ENCODE measurements at places on chromosomes 5 and 9.

GRCh38 chr9:35914301-35914807, 5.1 kb downstream of the SPAAR start:
- DNase-seq: peak; percentile 93
- H3K4me3 ChIP-seq: no peak overlapping the region
- no peaks in the 10 kb centered on the region for H3K27me3 ChIP-seq

DNA sequence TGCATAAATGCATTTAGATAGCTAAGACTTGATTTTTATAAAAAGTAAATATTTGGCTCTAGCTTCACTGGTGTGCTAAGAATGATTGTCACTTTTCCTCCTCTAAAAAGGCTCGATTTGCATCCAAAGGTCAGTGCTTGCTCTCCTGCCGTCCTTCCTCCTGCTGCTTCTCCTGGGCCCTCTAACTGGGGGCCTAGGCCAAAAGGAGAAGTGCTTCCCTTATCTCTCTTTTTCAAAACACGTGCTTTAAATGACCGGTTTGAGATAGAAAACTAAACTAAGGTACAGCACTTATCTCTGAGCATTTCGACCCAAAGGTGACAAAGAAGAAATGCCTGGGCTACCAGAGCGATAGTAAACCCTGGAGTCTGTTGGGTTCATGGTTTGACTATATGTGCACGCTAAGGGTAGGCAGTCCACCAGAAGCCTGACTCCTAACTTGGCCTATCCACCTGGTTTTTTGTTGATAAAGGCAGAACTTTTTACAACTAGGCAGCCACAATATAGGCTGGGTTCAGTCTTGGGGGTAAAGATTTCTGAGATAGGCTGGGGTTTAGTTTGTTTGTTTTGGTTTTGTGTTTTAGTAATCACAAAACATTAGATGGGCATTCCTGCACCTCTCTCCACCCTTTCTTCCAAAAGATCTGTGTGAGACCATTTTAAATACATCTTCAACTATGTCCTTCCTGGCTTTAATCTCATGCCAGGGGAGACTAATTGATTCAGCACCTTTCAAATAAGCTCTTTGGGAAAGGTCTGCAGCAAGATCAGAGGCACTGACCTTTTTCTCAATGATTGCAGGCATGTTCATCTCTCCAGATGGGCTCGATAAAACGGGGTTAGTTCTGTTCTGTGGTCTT, 3.8 kb downstream of the NR2F1-AS1 start:
- H3K4me1 ChIP-seq: peaks cover 10% of the 10 kb centered on the region
- H3K4me3 ChIP-seq: no peak overlapping the region
- DNase-seq: no peak
- H3K27ac ChIP-seq: no peak overlapping the region

DNA sequence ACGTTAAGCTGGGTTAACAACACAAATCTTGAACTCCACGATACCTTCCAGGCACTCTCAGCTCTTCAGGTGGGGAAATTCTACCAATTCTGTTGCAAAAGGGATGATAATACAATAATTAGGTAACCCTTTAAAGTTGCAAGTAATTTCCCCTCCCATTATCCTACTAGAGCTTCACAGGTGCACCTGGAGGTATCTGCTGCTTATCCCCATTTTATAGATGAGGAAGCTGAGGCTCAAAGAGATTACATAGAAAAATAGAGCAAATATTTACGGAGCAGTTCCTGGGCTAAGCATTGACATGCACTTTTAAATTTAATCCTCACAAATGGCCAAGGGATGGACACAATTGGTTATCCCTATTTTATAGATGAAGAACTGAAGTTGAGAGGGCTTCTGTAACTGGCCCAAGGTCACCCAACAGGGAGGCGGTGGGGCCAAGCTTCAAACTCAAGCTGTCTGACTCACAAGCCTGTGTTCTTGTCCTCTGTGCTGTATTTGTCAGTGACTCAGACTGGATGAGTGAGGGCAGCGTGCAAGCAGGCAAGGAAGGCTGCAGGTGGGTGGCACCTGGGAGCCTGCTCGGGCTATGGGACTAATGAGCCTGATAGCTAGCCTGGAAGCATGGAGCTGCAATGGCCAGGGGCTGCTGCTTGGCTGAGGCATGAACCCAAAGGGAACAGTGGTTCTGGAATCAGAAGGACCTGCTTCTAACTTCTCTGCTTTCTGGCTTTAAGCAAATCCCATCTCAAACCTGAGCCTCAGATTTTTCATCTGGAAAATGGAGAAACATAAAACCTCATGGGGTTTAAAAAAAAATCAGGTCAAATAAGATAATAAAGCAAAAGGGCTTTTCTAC, 105.5 kb downstream of the PDE6A start:
- no peak for DNase-seq
- H3K4me1 ChIP-seq: no peaks in the 10 kb centered on the region
- H3K27me3 ChIP-seq: no peaks in the 10 kb centered on the region
- H3K36me3 ChIP-seq: no peaks in the 10 kb centered on the region

DNA sequence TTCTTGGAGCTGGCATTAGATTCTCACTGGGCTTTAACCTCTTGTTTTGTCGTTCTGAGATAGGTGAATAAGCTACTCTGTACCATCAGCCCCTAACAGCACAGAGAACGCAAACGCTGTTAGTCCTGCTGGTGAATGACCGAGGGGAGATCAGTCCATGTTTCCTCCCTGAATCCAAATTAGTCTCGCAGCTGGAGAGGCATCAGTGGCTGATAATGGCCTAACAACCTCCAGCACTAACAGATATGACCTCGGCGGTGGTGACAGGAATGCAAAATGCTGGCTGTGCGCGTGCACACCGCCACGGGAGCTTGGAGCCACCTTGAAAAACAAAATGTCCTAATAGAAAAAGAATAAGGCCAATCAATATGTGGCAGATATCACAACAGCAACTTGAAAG, 77.6 kb upstream of the IRX1 start:
- H3K36me3 ChIP-seq: no peaks in the 10 kb centered on the region
- H3K27ac ChIP-seq: no peak overlapping the region
- H3K27me3 ChIP-seq: no peaks in the 10 kb centered on the region

DNA sequence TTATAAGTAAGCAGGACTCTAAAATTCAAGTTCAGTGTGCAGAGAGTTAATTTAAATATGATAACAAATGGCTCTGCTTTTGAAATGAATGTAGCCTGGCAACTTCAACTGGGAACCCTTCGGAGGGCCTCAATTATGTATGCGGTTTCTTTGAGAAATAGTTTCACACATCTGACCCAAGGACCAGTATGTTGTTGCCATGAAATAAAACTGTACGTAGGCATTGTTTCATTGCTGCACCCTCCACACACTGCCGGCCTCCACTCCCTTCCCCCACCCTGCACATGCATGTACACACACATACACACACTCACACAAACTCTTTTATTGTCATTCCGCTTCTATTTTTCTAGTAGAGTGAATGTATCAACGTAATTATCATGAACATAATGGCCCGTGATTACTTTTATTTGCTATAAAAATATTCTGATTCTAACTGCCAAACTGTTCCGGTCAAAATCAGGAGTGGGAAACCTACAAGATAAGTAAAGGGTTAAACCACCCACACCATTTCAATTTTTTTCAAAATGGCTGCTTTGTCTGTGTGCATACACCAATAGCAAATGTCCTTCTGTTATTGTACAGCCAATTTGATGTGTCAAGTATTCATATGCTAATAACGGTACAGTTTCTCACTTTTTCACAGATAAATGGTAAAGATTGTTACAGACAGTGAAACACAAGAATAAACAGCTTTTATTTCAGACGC, 215.5 kb upstream of the TMEM161B start:
- no peaks in the 10 kb centered on the region for H3K4me1 ChIP-seq
- H3K27me3 ChIP-seq: no peaks in the 10 kb centered on the region
- H3K27ac ChIP-seq: no peak overlapping the region
- H3K36me3 ChIP-seq: no peaks in the 10 kb centered on the region
- no peak for DNase-seq

GRCh38 chr9:5499889-5500398, 10.4 kb upstream of the PDCD1LG2 start:
- H3K27me3 ChIP-seq: no peaks in the 10 kb centered on the region
- peak overlapping the region; percentile 22 for H3K27ac ChIP-seq
- H3K36me3 ChIP-seq: no peaks in the 10 kb centered on the region
- DNase-seq: peak; percentile 60
- H3K4me1 ChIP-seq: peaks cover 18% of the 10 kb centered on the region

DNA sequence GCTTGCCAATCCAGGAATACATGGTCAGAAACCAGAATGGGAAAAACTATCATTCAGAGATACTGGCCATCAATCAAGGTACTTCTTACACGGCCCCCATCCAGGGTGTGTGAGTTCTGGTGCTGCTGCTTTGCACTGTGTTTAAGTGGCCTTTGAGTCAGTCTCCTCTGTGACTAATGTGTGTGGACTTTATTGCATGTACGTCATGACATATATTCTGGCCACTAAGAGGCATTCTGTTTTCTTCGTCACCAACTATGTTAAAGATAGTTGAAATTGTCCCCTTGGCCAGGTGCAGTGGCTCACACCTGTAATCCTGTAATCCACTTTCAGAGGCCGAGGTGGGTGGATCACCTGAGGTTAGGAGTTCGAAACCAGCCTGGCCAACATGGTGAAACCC, 8.5 kb downstream of the EXOSC3 start:
- no peak overlapping the region for H3K27ac ChIP-seq
- no peak overlapping the region for H3K4me3 ChIP-seq
- no peaks in the 10 kb centered on the region for H3K27me3 ChIP-seq
- H3K4me1 ChIP-seq: no peaks in the 10 kb centered on the region

Data from testis (tissue), 5 donors.